Endothelial cell of coronary artery (primary cell): ENCODE measurements at places on chromosomes 13 and 19. TPM values are rescaled to one million over a fixed set of nuclear protein-coding genes. Genes with fewer than 3 reads are reported as not detected.

SYT3 gene
- 0.18 and 0.38 TPM in 2 replicates for total RNA-seq

EHD2 gene
- 88.3 and 162 TPM in 2 replicates for total RNA-seq

C3 gene
- total RNA-seq, result 0.09 TPM in 2 replicates

LILRB2 gene
- not detected in 2 replicates for total RNA-seq

SYCN gene
- not detected in 2 replicates for total RNA-seq

THSD1 gene
- total RNA-seq, result 26.5 and 62.7 TPM in 2 replicates

FPR3 gene
- total RNA-seq, result under 0.01 and 2.4 TPM in 2 replicates

SYNGR4 gene
- not detected in 2 replicates for total RNA-seq

SELENOV gene
- total RNA-seq, result not detected in 2 replicates

ZSCAN5B gene
- not detected in 2 replicates for total RNA-seq

CCDC159 gene
- 8.3 and 11.1 TPM in 2 replicates for total RNA-seq

PLEKHG2 gene
- 17.5 and 21.0 TPM in 2 replicates for total RNA-seq

USE1 gene
- total RNA-seq, result 19.0 and 25.4 TPM in 2 replicates

SOX21 gene
- total RNA-seq, result not detected in 2 replicates

PDE4C gene
- 0.09 and 0.28 TPM in 2 replicates for total RNA-seq

MICU2 gene
- total RNA-seq, result 32.4 and 34.3 TPM in 2 replicates

C19orf85 gene
- total RNA-seq, result not detected in 2 replicates

ZIC2 gene
- total RNA-seq, result not detected in 2 replicates

ZSCAN4 gene
- not detected in 2 replicates for total RNA-seq

SIAH3 gene
- under 0.01 TPM in 1 of 2 replicates, not detected in the other for total RNA-seq

PRKCSH gene
- total RNA-seq, result 109 and 151 TPM in 2 replicates

MEF2B gene
- 0.09 TPM in 1 of 2 replicates, not detected in the other for total RNA-seq

C13orf42 gene
- 0.09 TPM in 1 of 2 replicates, not detected in the other for total RNA-seq

SYDE1 gene
- 6.6 and 13.2 TPM in 2 replicates for total RNA-seq

SHISA2 gene
- 3.1 and 8.5 TPM in 2 replicates for total RNA-seq

RNU6-9 gene
- total RNA-seq, result not detected in 2 replicates

PSG7 gene
- not detected in 2 replicates for total RNA-seq

PALM3 gene
- total RNA-seq, result under 0.01 and 0.18 TPM in 2 replicates

NLRP5 gene
- not detected in 2 replicates for total RNA-seq

STOML3 gene
- not detected in 2 replicates for total RNA-seq

THSD8 gene
- total RNA-seq, result not detected in 2 replicates

LILRA1 gene
- total RNA-seq, result not detected in 2 replicates

TNFRSF19 gene
- 0.18 and 0.56 TPM in 2 replicates for total RNA-seq

ATP8B3 gene
- total RNA-seq, result 1.2 and 1.8 TPM in 2 replicates

PEAK3 gene
- total RNA-seq, result not detected in 2 replicates

FLT3 gene
- total RNA-seq, result not detected in 2 replicates

KLK14 gene
- 0.19 TPM in 1 of 2 replicates, not detected in the other for total RNA-seq

ZNF497 gene
- 0.81 and 1.1 TPM in 2 replicates for total RNA-seq

IGFL1 gene
- total RNA-seq, result not detected in 2 replicates

B3GNT8 gene
- total RNA-seq, result 2.2 and 2.8 TPM in 2 replicates

C19orf81 gene
- total RNA-seq, result 0.56 and 1.2 TPM in 2 replicates
